ENCODE measurements at places on chromosomes 12 and 14.

DNA sequence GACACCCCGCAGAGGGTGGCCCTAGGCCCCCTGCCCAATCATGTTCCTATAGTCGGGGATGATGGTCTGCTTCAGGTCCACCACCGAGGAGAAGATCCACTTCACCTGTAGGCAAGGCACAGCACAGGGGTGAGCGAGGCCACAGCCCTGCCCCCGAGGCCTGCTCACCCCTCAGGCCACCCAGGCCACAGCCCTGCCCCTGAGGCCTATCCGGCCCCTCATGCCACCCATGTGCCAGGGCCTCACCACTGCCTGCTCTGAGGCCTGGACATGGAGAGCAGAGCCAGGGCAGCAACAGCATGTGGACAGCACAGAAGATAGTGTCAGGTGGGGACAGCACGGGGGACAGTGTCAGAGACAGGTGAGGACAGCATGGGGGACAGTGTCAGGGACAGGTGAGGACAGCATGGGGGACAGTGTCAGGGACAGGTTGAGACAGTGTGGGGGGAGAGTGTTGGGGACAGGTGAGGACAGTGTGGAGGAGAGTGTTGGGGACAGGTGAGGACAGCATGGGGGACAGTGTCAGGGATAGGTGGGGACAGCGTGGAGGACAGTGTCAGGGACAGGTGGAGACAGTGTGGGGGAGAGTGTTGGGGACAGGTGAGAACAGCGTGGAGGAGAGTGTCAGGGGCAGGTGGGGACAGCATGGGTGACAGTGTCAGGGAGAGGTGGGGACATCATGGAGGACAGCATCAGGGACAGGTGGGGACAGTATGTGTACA lies 239.7 kb downstream of the TMEM121 start:
- DNase-seq = no peak

DNA sequence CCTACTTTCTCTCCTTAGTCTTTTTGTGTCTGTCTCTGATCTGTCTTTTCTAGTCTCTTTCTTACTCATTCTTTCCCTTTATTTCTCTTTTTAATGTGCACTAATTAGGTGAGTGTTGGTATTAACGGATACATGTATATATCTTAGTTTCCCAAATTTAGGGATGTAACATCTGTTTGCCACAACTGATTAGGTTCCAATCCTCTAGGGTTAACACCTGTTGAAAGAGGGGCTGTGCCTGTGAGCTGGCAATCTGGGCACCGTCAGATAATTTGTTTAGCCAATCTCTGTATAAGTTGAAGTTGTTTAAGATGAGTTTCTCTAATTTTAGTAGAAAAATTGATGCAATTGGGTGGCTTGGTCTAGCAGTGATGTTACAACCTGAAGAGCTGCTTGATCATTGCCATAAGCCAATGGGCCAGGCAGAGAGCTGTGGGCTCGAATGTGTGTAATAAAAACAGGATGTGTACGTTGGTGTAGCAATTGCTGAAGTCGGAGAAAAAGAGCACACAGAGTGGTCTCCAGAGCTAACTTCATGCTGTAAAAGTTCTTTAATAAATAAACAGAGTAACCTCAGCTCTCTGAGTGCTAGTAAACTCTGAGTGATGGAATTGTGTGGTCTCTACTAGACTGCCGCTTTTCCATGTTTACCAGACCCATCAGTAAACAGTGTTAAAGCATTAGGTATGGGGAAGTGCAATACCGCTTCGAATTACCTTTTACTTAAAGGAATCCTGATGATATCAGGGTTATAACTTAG lies 18.3 kb upstream of the LYZ start:
- DNase-seq = no peak

- no peak for DNase-seq
These were observed 185.8 kb upstream of the NUDT4 start for GRCh38 chr12:93191956-93192355.

DNA sequence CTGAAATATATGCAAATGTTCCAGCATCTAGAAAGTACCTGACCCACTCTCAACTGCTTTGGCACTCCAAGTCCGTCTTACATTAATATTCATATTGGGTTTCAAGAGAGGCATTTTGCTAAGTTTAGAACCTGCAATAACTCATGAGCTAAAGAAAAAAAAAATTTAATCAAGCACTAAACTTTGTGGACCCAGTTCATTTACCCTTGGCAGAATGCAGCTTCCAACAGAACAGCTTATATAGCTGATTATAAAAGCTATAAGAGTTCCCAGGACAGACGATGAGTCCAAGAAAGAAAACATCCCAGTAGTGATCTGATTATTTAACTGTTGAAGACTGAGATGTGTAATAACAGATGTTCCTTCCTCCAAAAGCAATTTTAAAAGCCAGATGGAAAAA lies 592.0 kb downstream of the KCNH5 start:
- no peak for DNase-seq

DNA sequence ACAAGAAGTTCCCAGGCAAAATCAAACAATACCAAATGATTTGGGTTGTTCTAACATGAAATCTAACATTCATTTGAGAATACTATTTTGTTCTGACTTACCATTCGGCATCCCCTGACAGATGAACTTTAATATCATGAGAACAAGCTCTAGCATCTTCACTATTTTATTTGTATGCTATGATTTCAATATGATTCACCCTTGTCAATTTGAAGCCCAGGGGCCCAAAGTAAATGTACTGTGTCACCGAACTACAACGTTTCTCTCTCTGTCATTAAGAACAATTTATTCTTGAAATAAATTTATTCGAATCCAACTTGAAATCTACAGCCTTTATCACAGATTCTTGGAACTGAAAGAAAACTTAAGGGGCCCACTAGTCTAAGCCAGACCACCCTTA lies 146.2 kb upstream of the RASSF8 start:
- DNase-seq = no peak

DNA sequence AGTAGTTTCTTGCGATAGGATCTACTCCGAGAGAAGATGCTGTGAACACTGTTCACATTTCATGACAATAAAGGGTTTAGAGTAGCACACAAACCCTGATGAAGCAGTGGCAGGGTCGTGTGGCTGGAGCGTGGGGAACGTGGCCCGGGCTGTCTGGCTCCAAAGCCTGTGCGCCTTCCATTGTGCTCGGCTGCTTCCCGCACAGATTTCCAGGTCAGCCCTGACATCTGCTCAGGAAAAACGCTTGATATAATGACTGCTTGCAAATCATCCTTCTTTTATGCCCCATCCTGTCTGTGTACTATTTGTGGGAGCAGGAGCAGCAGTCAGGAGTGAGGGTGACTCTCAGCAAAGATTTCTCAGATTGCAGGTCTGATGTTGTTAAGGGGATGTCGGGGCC lies 78.6 kb downstream of the EML1 start:
- DNase-seq = no peak

DNA sequence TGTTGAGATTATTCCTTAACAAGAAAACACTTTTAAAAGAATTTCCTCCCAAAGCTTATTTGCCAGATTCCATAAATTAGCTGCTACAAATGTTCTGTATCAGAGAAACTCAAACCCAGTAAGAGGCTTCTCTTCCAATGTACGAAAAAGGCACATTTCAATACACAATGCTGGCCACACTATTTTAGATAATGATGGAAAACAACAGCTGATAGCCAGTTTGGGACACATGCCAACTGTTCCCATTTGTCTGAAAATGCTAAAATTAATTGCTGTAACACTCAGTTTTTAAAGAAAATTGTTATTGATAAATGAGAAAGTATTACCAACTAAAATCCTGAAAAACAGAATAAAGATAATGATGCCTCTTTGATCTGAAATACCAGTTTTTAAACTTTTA lies 4.4 kb downstream of the CFL2 start:
- no peak for DNase-seq

- DNase-seq = no peak
These were observed 27.0 kb upstream of the AKAP5 start for GRCh38 chr14:64438181-64438841.

All from T47D (cell line).